ENCODE measurements at places on chromosomes 12 and 14.

DNA sequence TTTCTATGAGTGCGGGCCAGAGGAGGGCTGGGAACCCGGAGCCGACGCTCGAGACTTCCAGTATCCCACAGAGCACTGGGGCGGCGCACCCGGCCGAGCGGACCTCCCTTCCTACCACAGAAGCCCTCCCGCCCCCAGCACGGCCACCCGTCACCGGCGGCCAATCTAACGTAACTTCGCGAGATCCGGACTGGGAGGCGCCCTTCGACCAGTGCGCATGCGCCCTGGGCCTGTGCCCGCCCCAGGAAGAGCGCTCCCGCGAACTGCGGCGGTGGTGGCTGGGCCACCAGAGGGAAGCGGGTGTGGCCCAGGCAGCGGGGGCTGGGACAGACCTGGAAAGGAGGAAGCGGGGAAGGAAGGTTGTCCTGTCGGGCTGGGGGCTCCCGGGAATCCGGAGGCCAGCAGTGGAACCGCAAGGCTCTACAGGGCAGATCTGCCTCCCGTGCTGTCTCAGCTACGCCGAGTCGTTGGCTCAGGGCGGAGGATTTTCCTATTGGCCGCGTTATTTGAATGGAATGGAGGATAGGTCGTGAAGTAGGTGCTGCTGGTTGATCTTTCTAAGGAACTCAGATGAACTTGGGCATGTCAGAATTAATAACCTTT is at the start of gene PPP1R12A:
Gene PPP1R12A (minus strand): TSS at position 77 of the 603 bp plus-strand sequence. CDS start 166 bp downstream, outside the sequence.
- DNase-seq = peak; percentile 97

- DNase-seq = no peak
Observed at GRCh38 chr14:43540948-43541347, 966.1 kb downstream of the FSCB start.

GRCh38 chr14:101879529-101880336 is 84.6 kb upstream of the DYNC1H1 start:
- no peak for DNase-seq

GRCh38 chr14:72513965-72514659 is 379.8 kb downstream of the DPF3 start:
- no peak for DNase-seq

- no peak for DNase-seq
Observed at GRCh38 chr12:25005376-25005775, 56.5 kb upstream of the BCAT1 start.

GRCh38 chr12:21546716-21547115 is 20.6 kb downstream of the SPX start:
- no peak for DNase-seq

GRCh38 chr12:1811281-1811947 is 9.0 kb upstream of the LRTM2 start:
- DNase-seq = no peak

GRCh38 chr12:31496257-31496656 is 94.7 kb downstream of the DENND5B start:
- no peak for DNase-seq

GRCh38 chr12:38547586-38547985 is 231.0 kb downstream of the ALG10B start:
- DNase-seq = no peak

DNA sequence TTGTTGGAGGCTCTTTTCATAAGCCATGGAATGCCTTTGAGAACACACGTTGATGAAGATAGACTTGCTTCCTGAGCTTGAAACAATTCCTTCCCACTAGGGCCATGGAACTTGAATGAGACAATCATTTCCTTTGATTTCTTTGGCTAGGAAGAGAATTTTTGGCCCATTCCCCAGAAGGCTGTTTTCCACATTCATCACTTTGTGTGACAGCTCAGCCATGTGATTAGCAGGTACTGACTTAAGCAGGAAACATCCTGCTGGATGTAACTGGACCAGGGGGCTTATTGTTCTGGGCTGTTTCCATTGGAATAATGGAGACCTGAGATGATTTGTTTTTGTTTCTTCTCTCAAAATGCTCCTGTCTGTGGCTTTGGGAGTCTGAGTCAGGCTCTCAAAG is 469.8 kb upstream of the SEL1L start:
- DNase-seq = no peak

GRCh38 chr12:94495445-94496115 is 35.9 kb upstream of the CEP83 start:
- no peak for DNase-seq

DNA sequence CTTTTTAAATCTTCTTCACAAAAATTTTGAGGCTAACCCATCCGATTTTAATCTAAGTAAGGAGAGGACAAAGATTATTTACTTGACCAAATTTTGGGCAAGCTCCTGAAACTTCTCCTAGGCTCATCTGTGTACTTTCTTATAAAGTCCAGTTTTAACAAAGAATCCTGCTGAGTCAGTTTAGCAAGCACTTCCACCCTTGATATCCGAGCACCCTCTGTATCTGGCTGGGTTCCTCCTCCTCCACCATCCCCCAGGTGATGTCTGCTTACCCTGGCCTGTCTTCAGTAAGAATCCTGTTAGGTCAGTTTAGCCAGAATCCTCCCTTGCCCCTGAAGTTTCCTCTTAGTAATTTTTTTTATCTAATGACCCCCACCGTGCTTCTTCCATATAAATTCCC is 140.5 kb downstream of the PHLDA1 start:
- DNase-seq = no peak

GRCh38 chr14:90381011-90381786 is 15.6 kb upstream of the CALM1 start:
- DNase-seq = no peak

DNA sequence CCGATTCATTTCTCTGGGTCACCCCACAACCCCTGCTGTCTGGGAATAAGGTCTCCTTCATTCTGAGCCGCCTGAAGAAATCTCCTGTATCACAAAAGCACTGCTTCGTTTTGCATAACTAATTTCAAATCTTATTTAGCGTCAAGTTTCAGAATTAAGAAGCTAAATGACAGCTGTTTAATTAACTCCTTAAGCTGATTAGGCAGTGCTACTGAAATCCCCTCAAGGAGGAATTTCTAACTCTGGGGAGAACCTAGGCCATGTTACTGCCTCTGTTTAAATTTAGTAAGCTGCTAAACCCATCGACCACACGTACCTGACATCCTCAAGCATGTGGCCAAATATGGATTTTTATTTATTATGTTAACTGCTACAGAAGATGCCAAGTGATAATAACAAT is 373.6 kb downstream of the GLT1D1 start:
- no peak for DNase-seq

DNA sequence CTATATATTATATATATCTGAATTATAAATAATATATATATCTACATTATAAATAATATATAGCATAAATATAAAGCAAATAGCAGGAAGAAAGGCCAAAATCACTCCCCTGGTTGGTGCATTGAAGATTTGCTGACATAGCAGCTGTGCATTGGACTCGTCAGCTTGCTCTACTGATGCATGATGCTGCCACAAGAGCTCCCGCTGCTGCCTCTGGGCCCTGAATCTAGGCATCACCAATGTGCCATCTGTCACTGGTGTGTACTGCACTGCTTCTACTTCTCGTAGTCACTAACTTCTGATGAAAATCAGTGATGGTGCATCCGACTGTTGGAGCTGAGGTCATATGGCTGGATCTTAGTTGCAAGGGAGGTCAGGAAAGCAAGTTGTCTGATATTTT is 205.0 kb downstream of the ADAMTS20 start:
- DNase-seq = no peak

DNA sequence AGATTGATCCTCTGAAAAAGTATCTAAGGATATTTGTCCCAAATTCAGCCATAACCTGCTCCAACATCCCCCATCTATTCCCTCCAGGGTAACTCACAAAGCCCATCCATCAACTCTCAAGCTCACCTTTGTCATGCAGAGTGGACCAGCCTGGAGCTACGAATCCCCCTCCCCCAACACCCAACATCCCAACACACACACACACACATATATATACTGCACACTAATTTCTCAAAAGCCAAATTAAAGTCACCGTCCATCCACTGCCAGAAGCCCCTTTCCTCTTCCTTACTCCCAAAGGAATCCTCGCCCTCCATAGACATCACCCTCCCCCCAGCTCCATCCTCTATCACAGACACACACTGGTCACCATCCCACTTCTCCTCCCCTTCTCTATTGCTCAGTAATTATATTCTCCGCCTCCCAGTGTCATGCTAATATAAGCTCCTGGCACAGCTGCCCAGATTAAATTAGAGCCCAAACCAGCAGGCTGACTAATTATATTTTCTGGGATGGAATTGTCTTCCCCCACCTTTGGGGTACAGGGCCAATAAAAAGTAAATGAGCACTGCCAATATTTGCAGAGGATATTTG is 13.5 kb upstream of the TESPA1 start:
- no peak for DNase-seq

DNA sequence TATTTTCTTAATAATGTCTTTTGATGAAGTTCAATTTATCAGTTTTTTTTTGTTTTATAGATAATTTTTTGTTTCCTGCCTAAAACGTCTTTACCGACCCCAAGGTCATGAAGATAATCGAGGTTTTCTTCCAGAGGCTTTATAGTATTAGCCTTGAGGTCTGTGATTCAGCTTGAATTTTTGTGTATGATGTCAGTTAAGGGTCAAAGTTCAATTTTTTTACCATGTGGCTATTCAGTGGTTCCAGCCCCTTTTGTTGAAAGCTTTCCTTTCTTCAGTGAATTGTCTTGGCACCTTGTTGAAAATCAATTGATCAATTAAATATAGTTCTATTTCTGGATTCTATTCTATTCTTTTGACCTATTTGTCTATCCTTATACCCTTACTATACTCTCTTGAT is 3.2 kb upstream of the MGST1 start:
- no peak for DNase-seq

GRCh38 chr14:75292101-75292563 is 13.5 kb downstream of the FOS start:
- DNase-seq = no peak

- DNase-seq = no peak
Observed at GRCh38 chr12:82964446-82964845, 277.7 kb downstream of the TMTC2 start.

Data from NCI-H1105 (cell line).